A673 (cell line): ENCODE measurements at places on chromosomes 11 and 22.

DNA sequence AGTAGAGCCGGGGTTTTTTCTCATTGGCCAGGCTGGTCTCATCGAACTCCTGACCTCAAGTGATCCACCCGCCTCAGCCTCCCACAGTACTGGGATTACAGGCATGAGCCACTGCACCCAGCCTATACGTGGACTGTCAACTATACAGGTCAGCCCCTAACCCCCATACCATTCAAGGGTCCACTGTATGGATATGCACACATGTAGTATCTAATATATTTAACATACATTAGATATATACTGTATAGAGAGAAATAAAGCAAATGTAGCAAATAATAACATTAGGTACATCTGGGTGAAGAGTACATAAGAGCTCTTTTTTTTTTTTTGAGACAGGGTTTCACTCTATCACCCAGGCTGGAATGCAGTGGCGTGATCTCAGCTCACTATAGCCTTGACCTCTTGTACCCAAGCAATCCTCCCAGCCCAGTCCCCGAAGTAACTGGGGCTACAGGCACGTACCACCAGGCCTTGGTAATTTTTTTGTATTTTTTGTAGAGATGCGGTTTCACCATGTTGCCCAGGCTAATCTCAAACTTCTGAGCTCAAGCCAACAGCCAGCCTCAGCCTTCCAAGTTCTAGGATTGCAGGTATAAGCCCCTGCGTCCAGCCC, 1.5 kb upstream of the ATP5MGL start:
- no peak for DNase-seq

DNA sequence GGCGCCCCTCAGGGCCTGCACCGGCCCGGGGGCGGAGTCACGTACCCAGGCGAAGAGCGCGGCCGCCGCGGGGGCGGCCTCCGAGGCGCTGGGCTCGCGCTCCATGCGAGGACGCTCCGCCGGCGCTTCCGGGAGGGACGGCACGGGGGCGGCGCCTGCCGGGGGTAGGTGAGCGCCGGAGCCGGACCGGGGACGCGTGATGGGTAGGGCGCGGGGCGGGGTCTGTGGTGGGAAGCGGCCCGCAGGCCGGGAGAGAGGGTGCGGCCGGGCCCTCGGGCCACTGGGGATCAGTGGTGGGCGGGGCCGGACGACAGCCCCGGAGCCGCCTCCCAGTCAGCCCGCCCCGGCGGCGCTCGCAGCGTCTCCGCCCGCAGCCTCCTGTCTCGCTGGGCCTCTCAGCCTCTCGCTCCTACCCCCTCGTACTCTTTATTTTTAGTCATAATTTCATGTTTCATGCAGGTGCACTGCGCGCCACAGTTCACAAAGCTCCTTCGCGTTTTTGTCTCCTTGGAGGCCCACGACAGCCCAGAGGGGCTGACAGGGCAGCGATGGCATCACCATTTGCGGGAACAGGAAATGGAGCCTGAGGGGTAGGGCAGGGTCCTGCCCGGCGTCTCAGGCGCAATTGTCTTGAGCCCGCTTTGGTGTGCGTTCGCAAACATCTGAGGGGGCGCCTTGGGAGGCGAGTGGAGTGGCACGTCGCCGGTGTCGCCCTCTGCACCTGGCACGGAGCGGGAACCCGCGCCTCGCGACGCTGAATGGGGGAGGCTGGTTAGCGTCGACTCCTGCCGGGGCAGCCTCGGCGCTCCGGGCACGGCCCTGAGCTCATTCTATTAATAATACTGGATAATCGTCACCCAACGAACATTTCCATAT, at the start of gene SERGEF:
TSS of gene SERGEF (minus strand) at position 142 of the 876 bp plus-strand sequence. CDS start at position 105, 37 bp downstream.
- peak; percentile 91 for DNase-seq

DNA sequence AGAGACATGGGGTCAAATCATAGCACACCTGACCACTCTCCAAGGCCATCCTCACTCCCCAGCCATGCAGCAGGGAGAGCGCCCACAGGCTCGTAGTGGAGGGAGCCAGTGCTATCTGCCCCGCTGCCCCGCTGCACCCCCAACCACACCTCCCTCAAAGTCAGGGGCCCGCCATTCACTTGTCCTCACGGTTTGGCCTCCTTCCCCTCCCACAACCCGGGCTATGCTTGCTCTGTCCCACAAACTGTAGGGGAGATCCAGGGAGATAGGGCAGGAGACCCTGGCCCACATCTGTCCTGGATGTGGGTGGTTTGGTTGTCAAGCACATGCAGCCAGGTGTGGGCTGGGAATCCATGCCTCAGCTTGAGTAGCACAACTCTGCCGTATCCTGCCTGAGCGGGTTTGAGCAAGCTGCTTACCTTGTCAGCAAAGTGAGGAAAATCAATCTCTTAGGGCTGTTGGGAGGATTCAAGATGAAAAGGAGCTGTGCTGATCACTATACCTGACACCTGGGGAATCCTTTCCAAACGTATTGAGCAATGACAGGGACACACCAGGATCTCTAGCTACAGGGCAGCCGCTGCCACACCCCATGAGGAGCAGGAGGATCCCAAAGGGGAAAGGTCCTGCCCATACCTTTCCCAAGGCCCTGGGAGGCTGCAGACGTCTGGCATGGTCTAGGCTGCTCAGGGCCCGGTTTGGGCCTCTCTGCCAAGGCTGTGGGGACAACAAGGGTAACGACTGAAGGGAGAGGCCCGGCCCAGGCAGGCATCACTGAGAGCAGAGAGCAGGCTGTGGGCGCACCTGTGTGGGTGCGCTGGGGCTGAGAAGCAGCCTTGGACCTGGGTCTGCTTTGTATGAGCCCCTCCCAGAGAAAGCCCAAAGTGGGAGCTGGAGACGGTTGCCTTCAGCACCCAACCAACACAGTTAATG, 23.3 kb downstream of the KCNJ5 start:
- no peak for DNase-seq

GRCh38 chr11:44992181-44992582, 41.5 kb upstream of the TP53I11 start:
- no peak for DNase-seq

GRCh38 chr11:65459552-65459951, 37.0 kb downstream of the NEAT1 start:
- no peak for DNase-seq

DNA sequence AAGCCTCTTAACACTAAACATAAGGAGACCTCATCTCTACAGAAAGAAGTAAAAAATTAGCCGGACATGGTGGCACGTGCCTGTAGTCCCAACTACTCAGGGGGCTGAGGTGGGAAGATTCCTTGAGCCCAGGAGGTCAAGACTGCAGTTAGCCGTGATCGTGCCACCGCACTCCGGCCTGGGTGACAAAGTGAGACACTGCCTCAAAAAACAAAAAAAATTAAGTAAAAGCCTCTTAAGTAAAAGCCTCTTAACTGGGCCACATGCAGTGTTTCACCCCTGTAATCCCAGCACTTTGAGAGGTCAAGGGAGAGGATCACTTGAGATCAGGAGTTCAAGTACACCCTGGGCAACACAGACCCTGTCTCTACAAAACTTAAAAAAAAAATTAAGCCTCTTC, 25.7 kb downstream of the CELF1 start:
- DNase-seq = no peak
